Activated CD4-positive, alpha-beta memory T cell treated with anti-CD3 and anti-CD28 coated beads for 36 hours (primary cell): ENCODE measurements at places on chromosomes 2 and 18. TPM values are rescaled to one million over a fixed set of nuclear protein-coding genes. Genes with fewer than 3 reads are reported as not detected.

GRCh38 chr2:235577404-235578330, 83.8 kb downstream of the AGAP1 start:
- no peak for DNase-seq
- no peaks in the 10 kb centered on the region for H3K36me3 ChIP-seq
- H3K4me1 ChIP-seq: no peaks in the 10 kb centered on the region
- H3K27me3 ChIP-seq: peaks cover 3% of the 10 kb centered on the region

DNA sequence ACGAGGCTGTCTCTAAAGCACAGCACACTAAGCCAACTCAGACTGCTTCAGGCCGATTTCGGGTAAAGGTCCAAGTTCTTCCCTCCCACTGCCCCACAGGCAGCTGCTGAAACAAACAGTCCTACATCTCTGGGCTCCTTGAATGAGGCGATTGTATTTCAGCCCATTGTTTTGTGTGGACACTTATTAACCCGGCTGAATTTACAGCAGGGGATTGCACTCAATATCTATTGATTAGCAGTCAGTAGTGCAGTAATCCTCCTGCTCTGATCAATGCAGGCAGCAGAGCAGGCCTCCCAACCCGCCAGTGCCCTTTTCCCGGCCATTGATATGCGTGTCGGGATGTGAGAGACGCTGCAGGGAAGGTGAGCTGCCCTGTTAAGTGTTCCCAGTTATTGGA, 330.1 kb downstream of the CMPK2 start:
- no peak overlapping the region for H3K4me3 ChIP-seq
- H3K4me1 ChIP-seq: no peaks in the 10 kb centered on the region
- H3K27me3 ChIP-seq: peaks cover 2% of the 10 kb centered on the region
- H3K27ac ChIP-seq: no peak overlapping the region

DNA sequence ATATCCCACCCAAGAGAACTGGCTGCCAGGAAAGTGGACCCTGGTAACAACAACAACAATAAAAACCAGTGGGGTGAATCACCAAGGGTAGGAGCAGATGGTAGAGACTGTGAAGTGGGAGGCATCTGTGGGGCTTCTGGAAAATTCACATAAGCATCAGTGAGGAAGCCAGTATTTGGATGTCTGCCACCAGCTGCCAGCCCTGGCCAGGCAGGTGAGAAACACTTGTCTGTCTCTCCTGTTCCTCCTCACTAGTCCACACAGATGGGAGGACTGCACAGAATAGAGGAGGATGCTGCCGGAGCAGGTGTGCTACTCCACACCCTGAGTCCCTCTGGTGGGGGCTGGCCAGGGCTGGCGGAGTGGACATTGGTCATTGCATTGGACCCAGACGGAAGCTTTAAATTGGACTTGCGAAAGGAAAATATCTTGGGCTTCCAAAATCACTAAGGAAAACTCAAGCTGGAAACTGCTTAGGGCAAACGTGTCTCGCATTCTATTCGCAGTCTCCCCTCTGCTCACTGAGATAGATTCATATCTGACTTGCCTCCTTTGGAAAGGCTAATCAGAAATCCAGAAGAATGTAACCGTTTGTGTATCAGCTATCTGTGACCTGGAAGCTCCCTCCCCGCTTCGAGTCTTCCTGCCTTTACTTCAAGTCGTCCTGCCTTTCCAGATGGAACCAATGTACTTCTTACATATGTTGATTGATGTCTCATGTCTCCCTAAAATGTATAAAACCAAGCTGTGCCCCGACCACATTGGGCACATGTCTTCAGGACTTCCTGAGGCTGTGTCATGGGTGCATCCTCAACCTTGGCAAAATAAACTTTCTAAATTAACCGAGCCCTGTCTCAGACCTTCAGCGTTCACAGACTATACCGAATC, 69.1 kb downstream of the NAB1 start:
- no peaks in the 10 kb centered on the region for H3K27me3 ChIP-seq
- no peaks in the 10 kb centered on the region for H3K36me3 ChIP-seq
- peak; percentile 63 for DNase-seq
- H3K4me1 ChIP-seq: peaks cover 81% of the 10 kb centered on the region
- H3K4me3 ChIP-seq: peak overlapping the region; percentile 62

- no peaks in the 10 kb centered on the region for H3K27me3 ChIP-seq
- no peak overlapping the region for H3K27ac ChIP-seq
- H3K4me1 ChIP-seq: peaks cover 39% of the 10 kb centered on the region
- no peak overlapping the region for H3K4me3 ChIP-seq
Measured at GRCh38 chr2:119838179-119838578, 78.5 kb downstream of the PTPN4 start.

DNA sequence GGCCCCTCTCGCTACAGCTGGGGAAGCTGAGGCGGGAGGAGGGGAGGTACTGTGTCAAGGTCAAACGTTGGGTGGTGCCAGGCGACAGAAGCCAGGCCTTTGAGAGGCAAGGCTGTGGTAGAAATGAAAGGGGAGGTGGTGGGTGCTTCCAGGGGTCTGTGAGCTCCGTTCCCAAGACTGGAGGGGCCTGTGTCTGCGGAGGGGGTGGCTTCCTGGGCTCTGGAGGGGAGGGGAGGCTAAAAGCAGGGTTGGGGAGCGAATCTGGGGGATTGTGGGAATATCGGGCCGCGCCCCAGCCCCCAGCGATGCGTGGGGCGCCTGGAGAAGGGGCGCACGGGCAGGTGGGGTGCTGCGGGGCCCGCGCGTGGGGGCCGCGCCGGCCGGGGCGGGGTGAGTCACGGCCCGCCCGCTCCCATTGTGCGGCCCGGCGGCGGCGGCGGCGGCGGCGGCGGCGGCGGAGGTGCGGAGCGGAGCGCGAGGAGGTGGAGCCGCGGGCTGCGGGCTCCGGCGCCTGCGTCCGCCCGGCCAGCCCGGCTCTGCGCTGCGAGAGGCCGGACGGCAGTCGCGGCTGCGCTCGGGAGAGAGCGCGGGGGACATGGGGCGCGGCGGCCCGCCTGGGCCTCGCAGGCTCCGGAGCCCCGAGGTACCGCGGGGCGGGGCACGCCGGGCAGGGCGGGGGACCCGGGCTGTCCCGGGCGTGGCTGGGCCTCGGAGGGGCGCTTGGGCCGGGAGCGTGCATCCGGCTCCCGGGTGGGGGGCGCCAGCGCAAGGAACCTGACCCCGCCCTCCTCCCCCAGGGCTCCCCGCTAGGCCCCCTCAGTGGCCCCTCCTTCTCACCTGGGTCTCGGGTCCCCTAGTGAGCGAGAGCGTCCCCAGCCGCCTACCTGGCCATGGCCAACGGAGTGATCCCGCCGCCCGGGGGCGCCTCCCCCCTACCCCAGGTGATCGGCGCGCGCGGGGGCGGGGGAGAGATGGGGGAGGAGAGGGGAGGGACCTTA, at the start of gene SLC4A3:
Gene SLC4A3 (plus strand): TSS at position 528 of the 998 bp plus-strand sequence. CDS start 363 bp downstream, at position 891.
- peaks cover 17% of the 10 kb centered on the region for H3K27me3 ChIP-seq
- no peak within 1 kb of the TSS for H3K27ac ChIP-seq
- peaks cover 4% of the 10 kb centered on the region for H3K4me1 ChIP-seq
- H3K36me3 ChIP-seq: no peaks in the 10 kb centered on the region

Gene TWIST2
- not detected for total RNA-seq

Gene LRP1B
- not detected for total RNA-seq

Gene GTF2A1L
- not detected for total RNA-seq
